Aorta (tissue), 5 donors: ENCODE measurements at places on chromosomes 16 and 17.
A peak's percentile ranks its signal among the peaks of the same experiment; 100 is the strongest.

DNA sequence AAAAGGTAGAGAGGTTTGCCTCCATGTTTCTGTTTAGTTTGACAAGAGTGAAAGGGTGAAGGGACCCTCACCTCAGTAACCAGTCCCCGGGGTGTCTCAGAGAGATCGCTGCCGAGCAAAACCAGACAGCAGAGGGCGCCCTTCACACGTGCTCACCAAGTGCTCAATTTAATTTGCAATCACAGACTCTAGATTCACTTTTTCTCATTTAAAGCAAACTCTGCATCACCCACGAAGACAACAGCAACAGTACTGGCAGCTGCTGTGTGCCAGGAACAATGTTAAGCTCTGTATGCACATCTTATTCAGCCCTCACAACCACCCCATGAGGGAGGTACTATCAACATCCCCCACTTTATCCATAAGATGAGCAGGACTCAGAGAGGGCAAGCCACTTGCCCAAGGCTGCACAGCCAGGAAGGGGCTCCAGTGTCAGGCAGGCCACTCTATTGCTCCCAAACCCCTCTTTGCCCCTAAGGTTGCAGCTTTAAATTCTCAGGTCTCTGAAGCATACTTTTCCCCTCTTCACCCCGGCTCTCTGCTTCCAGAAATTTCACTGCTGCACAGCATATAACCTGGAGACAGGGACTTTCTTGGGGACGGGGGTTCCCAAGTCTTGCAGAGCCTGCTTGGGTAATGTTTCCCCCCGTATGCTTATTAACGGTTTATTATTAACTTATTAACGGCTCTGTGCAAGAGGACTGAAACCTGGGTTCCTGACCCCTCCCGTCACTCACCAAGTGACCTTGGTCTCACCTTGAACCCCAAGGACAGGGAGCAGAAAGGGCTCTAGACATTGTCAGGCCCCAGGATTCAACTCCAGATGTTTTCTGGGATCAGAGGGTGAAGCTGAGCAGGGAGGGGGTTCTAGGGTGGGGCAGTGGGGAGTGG lies 70.9 kb downstream of the CNGB1 start:
- peak; percentile 90 for DNase-seq
- no peaks in the 10 kb centered on the region for H3K36me3 ChIP-seq
- H3K27ac ChIP-seq: no peak overlapping the region
- no peak overlapping the region for H3K4me3 ChIP-seq
- H3K4me1 ChIP-seq: no peaks in the 10 kb centered on the region

GRCh38 chr16:23948949-23949411 lies 113.2 kb downstream of the PRKCB start:
- no peaks in the 10 kb centered on the region for H3K36me3 ChIP-seq
- no peak overlapping the region for H3K27ac ChIP-seq

DNA sequence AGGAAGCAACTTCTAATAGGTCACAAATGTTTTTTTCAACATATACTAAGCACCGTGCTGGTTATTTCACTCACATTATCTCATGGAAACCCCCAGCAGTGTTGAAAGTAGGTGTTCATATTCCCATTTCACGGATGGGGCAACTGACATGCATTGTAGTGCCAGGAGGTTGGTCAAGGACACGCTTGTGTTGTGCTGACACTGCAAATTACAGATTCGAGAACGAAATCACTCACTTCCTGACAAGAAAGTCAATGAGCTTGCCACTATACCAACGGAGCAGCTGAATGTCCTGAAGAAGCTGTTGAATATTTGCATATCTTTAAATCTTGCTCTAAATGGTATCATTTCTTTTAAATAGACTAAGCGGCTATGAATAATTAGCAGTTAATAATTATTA lies 378.0 kb upstream of the C16orf82 start:
- no peak overlapping the region for H3K4me3 ChIP-seq
- no peaks in the 10 kb centered on the region for H3K4me1 ChIP-seq
- no peaks in the 10 kb centered on the region for H3K27me3 ChIP-seq
- H3K36me3 ChIP-seq: no peaks in the 10 kb centered on the region

GRCh38 chr17:3796110-3796821 lies 4.7 kb downstream of the ITGAE start:
- H3K27me3 ChIP-seq: no peaks in the 10 kb centered on the region
- peak; percentile 74 for DNase-seq
- H3K4me3 ChIP-seq: no peak overlapping the region
- H3K4me1 ChIP-seq: no peaks in the 10 kb centered on the region
- no peaks in the 10 kb centered on the region for H3K36me3 ChIP-seq
- no peak overlapping the region for H3K27ac ChIP-seq

- DNase-seq: no peak
- H3K36me3 ChIP-seq: no peaks in the 10 kb centered on the region
- H3K4me3 ChIP-seq: no peak overlapping the region
- H3K4me1 ChIP-seq: no peaks in the 10 kb centered on the region
These were observed 204.1 kb upstream of the NOG start for GRCh38 chr17:56389356-56389755.

DNA sequence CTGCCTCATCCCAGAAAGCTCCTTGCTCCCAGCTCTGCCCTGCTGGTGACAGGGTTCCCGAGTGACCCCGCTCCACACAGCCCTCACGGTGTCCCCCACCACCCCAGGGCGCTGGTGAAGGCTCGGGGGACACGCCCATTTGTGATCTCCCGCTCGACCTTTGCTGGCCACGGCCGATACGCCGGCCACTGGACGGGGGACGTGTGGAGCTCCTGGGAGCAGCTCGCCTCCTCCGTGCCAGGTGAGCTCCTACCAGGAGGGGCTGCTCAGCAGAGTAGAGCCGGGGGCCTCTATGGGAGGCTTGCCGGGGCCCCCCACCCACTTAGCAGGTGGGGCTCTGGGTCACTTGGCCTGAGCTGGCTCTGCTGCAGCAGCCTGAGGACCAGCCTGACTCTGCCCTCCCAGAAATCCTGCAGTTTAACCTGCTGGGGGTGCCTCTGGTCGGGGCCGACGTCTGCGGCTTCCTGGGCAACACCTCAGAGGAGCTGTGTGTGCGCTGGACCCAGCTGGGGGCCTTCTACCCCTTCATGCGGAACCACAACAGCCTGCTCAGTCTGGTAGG lies 11.2 kb downstream of the GAA start:
- no peaks in the 10 kb centered on the region for H3K36me3 ChIP-seq
- no peak overlapping the region for H3K27ac ChIP-seq
- no peak for DNase-seq
- no peaks in the 10 kb centered on the region for H3K27me3 ChIP-seq
- no peaks in the 10 kb centered on the region for H3K4me1 ChIP-seq
- H3K4me3 ChIP-seq: no peak overlapping the region

GRCh38 chr16:2025251-2025650 lies 1.5 kb upstream of the NHERF2 start:
- H3K27me3 ChIP-seq: no peaks in the 10 kb centered on the region
- H3K4me1 ChIP-seq: no peaks in the 10 kb centered on the region
- no peak for DNase-seq
- H3K4me3 ChIP-seq: no peak overlapping the region
- H3K36me3 ChIP-seq: no peaks in the 10 kb centered on the region

- H3K27me3 ChIP-seq: no peaks in the 10 kb centered on the region
- no peaks in the 10 kb centered on the region for H3K36me3 ChIP-seq
- DNase-seq: no peak
- no peak overlapping the region for H3K27ac ChIP-seq
- peaks cover 9% of the 10 kb centered on the region for H3K4me1 ChIP-seq
These were observed 208.9 kb downstream of the CDH13 start for GRCh38 chr16:82835487-82836155.

DNA sequence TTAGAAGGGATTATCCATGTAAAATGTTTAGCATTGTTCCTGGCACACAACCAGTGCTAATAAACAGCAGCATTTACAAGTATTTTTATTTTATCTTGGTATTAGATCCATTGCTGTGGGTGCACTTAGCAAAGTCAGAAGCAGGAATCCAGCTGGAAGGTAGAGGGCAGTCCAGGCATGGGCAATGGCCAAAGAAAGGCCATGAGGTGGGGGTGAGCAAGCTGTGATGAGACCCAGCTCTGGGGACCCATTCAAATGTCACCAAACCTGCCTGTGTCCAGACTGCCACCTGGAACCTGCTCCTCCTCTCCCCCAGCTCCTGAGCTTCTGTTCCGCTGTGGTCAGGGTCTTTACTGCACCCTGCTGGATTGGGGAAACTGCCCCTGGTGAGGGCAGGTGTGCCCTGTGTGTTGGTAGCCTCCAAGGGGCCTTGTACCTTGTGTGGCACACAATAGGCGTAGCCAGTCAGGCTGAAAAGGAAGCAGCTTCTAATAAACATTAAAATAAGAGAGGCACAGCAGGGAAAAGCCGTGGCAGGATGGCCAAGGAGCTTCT lies 118.0 kb upstream of the CRHR1 start:
- no peaks in the 10 kb centered on the region for H3K36me3 ChIP-seq
- H3K27ac ChIP-seq: no peak overlapping the region
- no peaks in the 10 kb centered on the region for H3K27me3 ChIP-seq
- DNase-seq: no peak
- no peak overlapping the region for H3K4me3 ChIP-seq

- no peaks in the 10 kb centered on the region for H3K4me1 ChIP-seq
- no peaks in the 10 kb centered on the region for H3K27me3 ChIP-seq
- no peak overlapping the region for H3K4me3 ChIP-seq
- H3K27ac ChIP-seq: no peak overlapping the region
These were observed 335.7 kb downstream of the GRIN2A start for GRCh38 chr16:9846362-9847099.

- no peak overlapping the region for H3K4me3 ChIP-seq
- H3K4me1 ChIP-seq: no peaks in the 10 kb centered on the region
- H3K27me3 ChIP-seq: no peaks in the 10 kb centered on the region
- no peaks in the 10 kb centered on the region for H3K36me3 ChIP-seq
These were observed 1.6 kb upstream of the MRC2 start for GRCh38 chr17:62625870-62626200.

- no peak for DNase-seq
- H3K4me3 ChIP-seq: no peak overlapping the region
- peaks cover 5% of the 10 kb centered on the region for H3K4me1 ChIP-seq
- no peak overlapping the region for H3K27ac ChIP-seq
These were observed 137.9 kb downstream of the CDH11 start for GRCh38 chr16:64983963-64984362.

- no peak overlapping the region for H3K4me3 ChIP-seq
- H3K27me3 ChIP-seq: no peaks in the 10 kb centered on the region
- H3K27ac ChIP-seq: no peak overlapping the region
- no peaks in the 10 kb centered on the region for H3K36me3 ChIP-seq
These were observed 26.9 kb downstream of the IRX5 start for GRCh38 chr16:54957403-54958166.

DNA sequence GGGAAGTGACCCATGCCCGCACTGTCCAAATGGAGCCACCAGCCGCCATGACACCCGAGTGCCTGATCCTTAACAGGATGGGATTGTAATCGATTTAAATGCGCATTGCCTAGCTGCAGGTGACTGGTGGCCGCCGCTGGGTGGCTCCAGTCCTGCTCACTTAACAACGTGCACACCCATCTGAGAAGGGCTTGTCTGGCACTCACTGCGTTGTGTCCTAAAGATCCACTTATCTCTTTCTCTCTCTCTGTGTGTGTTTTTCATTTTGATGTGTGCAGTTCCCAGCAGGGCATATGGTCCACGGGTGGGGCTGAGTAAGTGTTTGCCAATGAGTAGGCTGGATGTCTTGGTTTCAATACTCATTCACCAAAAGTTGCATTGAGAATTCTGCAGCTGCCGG lies 80.6 kb downstream of the IRF8 start:
- no peaks in the 10 kb centered on the region for H3K4me1 ChIP-seq
- no peaks in the 10 kb centered on the region for H3K36me3 ChIP-seq
- H3K4me3 ChIP-seq: no peak overlapping the region
- H3K27me3 ChIP-seq: no peaks in the 10 kb centered on the region
- no peak overlapping the region for H3K27ac ChIP-seq
- DNase-seq: no peak

- H3K4me1 ChIP-seq: no peaks in the 10 kb centered on the region
These were observed 12.9 kb downstream of the CIITA start for GRCh38 chr16:10889855-10890254.

- H3K27ac ChIP-seq: no peak overlapping the region
- H3K4me3 ChIP-seq: no peak overlapping the region
- no peak for DNase-seq
These were observed 27.4 kb downstream of the TMEM132E start for GRCh38 chr17:34606763-34607162.

- no peaks in the 10 kb centered on the region for H3K27me3 ChIP-seq
- H3K36me3 ChIP-seq: no peaks in the 10 kb centered on the region
- H3K27ac ChIP-seq: no peak overlapping the region
- DNase-seq: no peak
These were observed 23.5 kb downstream of the UBALD1 start for GRCh38 chr16:4591191-4591590.

DNA sequence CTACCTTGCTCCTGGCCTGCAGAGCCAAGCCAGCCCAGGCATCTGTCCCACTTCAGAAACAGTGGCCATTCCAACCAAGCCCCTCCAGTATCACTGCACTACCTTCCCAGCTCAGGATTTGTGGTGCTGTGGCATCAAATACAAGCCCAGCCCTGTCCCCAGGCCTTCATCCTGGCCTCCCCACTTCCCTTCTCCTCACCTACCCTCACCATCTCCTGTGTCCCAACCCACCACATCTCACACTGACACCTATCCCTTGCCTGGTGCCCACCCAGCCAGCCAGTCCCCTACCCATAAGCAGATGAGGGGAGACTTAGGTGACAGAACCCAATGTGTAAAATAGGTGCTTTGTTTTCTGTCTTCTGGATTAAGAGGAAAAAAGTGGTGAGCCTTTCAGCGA lies 66.0 kb upstream of the CDH5 start:
- no peak overlapping the region for H3K4me3 ChIP-seq
- DNase-seq: no peak
- no peaks in the 10 kb centered on the region for H3K27me3 ChIP-seq
- H3K36me3 ChIP-seq: no peaks in the 10 kb centered on the region
- no peaks in the 10 kb centered on the region for H3K4me1 ChIP-seq

- no peaks in the 10 kb centered on the region for H3K36me3 ChIP-seq
- H3K27me3 ChIP-seq: no peaks in the 10 kb centered on the region
- H3K4me1 ChIP-seq: no peaks in the 10 kb centered on the region
- peak overlapping the region; percentile 53 for H3K27ac ChIP-seq
- H3K4me3 ChIP-seq: peak overlapping the region; percentile 64
These were observed 1.1 kb downstream of the HSD17B1 start for GRCh38 chr17:42553866-42554249.

- DNase-seq: no peak
- no peak overlapping the region for H3K27ac ChIP-seq
- no peaks in the 10 kb centered on the region for H3K27me3 ChIP-seq
- H3K4me1 ChIP-seq: no peaks in the 10 kb centered on the region
- H3K4me3 ChIP-seq: no peak overlapping the region
These were observed 282.9 kb downstream of the RBFOX1 start for GRCh38 chr16:7615565-7615964.

GRCh38 chr17:64331931-64332493 lies 58.6 kb downstream of the PECAM1 start:
- no peaks in the 10 kb centered on the region for H3K27me3 ChIP-seq
- H3K36me3 ChIP-seq: no peaks in the 10 kb centered on the region
- no peak overlapping the region for H3K27ac ChIP-seq
- no peak overlapping the region for H3K4me3 ChIP-seq

- no peaks in the 10 kb centered on the region for H3K4me1 ChIP-seq
- H3K27me3 ChIP-seq: no peaks in the 10 kb centered on the region
- H3K36me3 ChIP-seq: no peaks in the 10 kb centered on the region
- no peak overlapping the region for H3K27ac ChIP-seq
- H3K4me3 ChIP-seq: no peak overlapping the region
These were observed 431.3 kb downstream of the MAF start for GRCh38 chr16:79169239-79169638.

GRCh38 chr16:30839523-30840227 lies 52.7 kb upstream of the ZNF629 start:
- H3K4me1 ChIP-seq: no peaks in the 10 kb centered on the region
- H3K4me3 ChIP-seq: no peak overlapping the region
- H3K27me3 ChIP-seq: no peaks in the 10 kb centered on the region
- H3K27ac ChIP-seq: no peak overlapping the region
